RKO (cell line): ENCODE measurements at places on chromosomes 7 and 10.
A peak's percentile ranks its signal among the peaks of the same experiment; 100 is the strongest.

- DNase-seq, result peak; percentile 38
Observed at GRCh38 chr7:42690794-42691639, 220.9 kb downstream of the C7orf25 start.

GRCh38 chr10:18333621-18334020 is 193.4 kb downstream of the CACNB2 start:
- no peak for DNase-seq

DNA sequence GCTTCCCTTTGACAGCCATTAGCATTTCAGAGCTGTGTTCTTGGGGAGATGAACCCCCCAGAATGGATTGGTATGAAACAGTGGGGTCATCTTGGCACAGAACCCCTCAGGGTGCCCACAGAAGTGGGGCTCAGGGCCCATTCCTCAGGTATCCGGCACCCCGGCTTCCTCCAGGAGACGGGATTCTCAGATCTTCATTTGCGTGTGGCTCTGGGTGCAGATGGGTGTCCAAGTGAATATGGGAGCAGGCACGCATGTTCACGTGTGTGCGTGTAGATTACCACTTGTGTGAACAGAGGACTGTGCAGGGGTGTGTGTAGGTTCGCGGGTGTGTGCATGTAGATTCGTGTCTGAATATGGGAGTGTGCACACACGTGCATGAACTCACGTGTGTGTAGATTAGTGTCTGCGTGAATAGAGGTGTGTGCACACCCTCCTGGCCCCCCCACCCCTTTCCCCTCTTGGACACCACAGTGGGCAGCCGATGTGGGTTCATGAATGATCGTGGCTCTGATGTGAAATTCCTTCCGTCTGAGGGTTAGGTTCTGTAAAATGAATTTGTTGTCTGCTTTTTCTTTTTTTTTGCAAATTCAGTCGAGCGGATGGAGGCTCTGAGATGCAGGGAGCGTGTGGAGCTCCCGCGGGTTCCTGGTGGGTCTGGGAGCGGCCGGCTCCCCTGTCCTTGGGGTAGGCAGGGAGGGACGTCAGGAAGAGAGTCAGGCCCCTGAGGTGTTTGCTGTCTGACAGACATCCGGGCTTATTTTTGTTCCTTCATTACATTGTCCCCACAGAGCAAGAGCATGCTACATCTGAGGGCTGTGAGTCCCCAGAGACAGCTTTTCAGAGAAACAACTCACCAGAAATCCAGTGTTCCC is 7.4 kb downstream of the ELFN1 start:
- DNase-seq, result no peak

- DNase-seq, result peak; percentile 54
Observed at GRCh38 chr7:43884209-43884608, 14.9 kb upstream of the MRPS24 start.

DNA sequence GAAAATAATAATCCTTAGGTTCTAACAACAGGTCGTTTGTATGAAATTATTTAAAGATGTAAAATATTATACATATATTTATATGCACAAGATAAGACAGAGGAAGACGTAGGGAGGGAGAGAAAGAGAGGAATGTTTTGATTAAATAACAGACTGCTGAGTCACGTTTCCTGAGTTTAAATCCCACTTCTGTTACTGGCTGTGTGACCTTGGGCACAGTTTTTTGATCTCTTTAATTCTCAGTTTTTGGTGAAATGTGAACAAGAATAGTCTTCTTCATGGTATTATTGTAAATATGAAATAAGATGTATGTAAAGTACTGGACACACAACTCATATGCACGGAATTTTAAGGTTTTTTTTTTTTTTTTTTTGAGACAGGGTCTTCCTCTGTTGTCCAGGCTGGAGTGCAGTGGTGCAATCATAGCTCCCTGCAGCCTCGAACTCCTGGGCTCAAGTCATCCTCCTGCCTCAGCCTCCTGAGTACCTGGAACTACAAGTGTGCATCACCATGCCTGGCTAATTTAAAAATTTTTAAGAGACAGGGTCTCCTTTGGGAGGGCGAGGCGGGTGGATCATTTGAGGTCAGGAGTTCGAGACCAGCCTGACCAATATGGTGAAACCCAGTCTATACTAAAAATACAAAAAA is 42.6 kb downstream of the BAMBI start:
- DNase-seq, result peak; percentile 13

GRCh38 chr10:84156768-84157167 is 16.8 kb upstream of the GPR15LG start:
- DNase-seq, result peak; percentile 36

DNA sequence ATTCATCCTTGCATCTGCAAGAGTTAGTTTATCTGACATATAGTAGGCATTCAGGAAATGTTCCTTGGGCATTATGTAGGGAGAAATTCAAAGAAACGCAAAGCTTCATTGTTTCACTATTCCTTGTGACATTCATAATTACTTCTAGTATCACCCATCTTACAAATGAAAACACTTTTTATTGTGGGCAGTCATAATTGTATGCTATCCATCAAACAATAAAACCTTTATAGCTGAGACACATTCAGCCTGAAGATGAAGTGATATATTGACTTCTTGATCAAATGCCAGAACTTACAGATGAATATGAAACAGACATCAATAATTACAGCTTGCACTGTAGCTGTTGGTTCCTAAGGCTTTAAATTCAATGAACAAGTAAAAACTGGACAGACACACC is 36.4 kb downstream of the FAM204A start:
- no peak for DNase-seq

DNA sequence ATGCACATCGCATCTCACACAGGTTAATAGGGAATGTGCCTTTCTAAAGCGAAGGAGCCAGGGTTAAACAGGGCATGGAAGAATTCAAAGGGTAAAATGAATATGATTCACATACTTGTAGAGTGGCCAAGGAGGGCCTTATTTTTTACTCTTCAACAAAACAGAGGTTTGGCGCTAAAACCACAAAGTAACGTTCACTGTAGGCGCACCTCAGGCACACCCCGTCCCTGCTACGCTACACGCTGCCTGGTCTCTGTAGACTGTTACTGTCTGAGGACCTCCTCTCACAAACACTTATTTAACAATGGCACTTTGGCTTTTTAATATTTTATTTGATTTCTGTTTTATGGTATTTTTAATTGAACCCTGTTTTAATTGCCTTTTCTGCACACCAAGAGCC is 462.1 kb upstream of the GALNT17 start:
- no peak for DNase-seq
